ENCODE measurements at places on chromosomes 5 and 9. TPM values are rescaled to one million over a fixed set of nuclear protein-coding genes. Genes with fewer than 3 reads are reported as not detected.

Gene DDX4
- polyA plus RNA-seq: not detected

Gene MSX2
- polyA plus RNA-seq: 0.37 TPM

Gene ADAMTS6
- 0.61 TPM for polyA plus RNA-seq

Gene TTC33
- 4.1 TPM for polyA plus RNA-seq

DNA sequence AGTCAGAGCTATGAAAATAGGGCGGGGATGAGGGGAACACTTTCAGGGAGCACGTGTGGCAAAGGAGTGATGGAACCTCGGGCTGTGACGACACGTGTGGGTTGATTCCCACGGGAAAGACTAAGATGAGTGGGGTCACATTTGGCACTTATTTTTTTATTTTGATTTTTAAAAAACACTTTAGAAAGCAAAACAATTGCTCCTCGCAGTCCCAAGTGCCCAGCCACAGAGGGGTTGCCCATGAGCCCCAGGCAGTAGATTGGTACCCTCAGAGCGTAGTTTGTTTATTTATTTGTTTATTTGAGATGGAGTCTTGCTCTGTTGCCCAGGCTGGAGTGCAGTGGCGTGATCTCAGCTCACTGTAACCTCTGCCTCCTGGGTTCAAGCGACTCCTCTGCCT is 69.7 kb downstream of the WNK2 start:
- DNase-seq: no peak

DNA sequence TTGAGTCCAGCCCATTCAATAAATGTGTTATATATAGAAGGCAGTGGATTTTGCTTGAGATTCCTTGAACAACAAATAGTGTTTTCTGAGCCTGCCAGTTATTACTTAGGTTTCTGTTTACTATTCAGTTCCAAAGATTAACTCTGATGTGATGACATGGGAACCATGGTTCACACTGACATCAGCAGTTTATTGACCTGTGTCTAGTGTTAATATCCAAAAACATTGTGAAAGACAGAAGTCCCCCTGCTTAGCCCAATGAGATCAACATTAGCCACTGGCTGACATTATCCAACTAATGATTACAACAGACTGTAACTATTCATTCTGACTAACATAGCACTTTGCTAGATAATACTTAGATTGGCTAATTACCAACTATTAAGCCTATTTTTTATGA is 14.9 kb downstream of the APBA1 start:
- DNase-seq: no peak

DNA sequence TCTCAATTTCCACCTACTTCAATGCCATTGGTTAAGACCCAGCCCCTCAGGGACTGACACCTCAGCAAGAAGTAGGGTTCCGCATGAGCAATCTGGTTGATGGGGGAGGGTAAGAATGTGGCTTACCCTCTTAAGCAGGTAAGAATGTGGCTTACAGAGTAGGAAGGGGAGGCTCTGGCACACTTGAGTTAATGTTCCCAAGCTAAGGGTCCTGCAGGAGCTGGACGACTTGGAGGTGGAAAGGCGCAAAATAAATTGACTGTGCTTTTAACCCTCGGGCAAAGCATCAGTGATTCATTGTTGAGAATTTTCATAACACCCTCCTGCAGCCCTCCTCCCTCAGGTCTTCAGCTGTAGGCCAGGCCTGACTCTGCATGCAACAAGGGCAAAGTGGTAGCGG is 24.9 kb upstream of the ADRA1B start:
- peak; percentile 81 for DNase-seq

- DNase-seq: peak; percentile 65
These were observed 248.6 kb upstream of the ANKRD55 start for GRCh38 chr5:56481428-56482357.

DNA sequence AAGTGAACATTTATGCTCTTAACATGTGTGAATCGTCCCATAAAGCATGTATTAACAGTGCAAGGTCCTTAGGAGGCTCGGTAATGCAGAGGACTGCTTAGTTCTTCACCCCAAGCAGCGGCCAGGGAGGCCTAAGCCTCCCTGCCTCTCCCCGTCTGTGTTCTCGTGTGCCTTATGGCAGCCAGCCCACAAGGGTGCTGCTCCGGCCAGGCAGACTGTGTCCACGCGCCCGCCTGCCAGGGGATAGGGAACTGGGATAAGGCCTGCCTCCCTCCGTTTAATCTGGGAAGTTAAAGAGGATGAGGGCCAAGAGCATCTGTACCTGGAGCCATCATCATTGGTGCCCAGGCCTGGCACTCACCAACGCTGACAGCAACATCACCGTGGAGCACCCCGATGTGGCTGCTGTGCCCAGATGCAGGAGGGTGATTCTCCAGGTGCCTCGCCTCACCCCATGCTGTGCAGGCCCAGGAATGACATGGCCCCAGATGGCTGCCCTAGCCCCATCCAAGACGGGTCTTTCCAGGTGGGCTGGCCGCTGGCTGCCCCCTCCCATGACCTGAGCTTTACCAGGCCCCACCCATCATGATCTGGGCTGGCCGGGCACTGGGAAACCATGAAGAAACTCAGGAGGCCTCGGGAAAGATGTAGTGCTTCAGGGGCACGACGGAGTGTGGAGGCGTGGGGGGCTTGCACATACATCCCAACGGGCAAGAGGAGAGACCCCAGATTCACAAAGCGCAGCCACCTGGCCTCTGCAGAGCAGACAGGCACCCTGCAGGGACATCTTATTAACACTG is 35.6 kb upstream of the SUSD3 start:
- no peak for DNase-seq

Measured in GM23338 (cell line).